Umbilical cord (tissue), 2 donors: ENCODE measurements at places on chromosomes 5 and 9. TPM values are rescaled to one million over a fixed set of nuclear protein-coding genes. Genes with fewer than 3 reads are reported as not detected.

The PROB1 gene
- 2.4 TPM for total RNA-seq

The UBE2D2 gene
- total RNA-seq: 109 TPM

The HMGCR gene
- total RNA-seq: 49.6 TPM

The DDX4 gene
- 4.1 TPM for total RNA-seq

The AK8 gene
- 0.48 TPM for total RNA-seq

The GABRB2 gene
- total RNA-seq: 6.5 TPM

The PCDHB14 gene
- total RNA-seq: 12.3 TPM
